Adipocyte (in vitro differentiated cells): ENCODE measurements at places on chromosomes 2 and 18.
A peak's percentile ranks its signal among the peaks of the same experiment; 100 is the strongest.

- DNase-seq: no peak
These were observed 95.2 kb upstream of the FSIP2 start for GRCh38 chr2:185643434-185643833.

DNA sequence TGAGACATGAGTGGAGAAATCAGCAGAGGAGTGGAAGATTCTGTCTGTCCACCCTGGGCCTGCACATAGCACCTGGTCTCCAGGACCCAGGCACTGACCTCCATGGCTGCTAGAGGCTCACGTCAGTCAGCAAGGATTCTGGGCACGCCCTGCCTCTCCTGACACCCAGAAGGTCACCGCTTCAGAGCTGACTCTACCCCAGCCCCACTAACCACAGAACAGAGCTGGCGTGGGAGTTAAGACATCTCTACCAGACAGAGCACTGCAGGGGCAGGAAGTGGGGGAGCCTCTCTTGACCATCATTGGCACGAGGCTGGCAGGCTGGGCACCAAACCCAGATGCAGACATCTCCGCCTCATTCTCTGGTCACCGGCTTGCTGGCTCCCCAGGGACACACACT, 3.0 kb downstream of the ADCY3 start:
- DNase-seq: peak; percentile 31

DNA sequence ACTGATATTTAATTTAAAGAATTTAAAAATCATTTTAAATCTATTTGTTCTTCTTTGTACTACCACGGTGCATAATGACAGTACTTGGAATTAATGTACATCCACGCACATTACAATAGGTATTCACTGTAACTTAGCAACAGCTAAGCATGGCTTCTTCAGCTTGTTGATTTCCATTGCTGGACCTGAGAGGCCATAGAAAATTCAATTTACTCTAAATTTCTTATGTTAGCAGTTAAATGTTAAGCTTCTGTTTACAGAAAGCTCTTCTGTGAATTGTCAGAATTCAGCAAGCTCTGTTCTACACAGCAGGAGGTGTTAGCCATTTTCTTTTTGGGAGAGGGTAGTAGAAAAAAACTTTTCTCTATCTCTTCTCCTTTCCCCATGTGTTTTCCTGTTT, 1149.3 kb upstream of the CDH2 start:
- no peak for DNase-seq

DNA sequence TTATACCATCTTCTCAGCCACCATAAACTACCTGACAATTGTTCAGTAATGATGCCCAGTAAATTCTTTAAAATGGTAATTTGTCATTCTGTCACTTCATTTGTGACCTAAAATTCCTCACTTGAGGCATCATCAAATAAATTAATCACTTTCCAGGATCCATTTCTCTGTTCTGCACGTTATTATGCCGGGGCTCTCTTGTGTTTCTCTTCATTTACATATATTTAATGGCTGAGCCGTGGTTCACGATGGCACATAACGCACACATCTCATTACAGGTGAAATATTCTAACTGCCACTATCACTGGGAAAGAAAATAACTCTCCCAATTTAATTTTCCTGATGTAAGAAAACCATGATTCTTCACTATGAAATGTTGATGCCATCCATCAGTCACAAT, 529.6 kb downstream of the NR4A2 start:
- DNase-seq: no peak

- DNase-seq: no peak
These were observed 290.8 kb downstream of the SLC4A3 start for GRCh38 chr2:219918254-219918653.

GRCh38 chr2:218946621-218947020, 12.8 kb upstream of the CDK5R2 start:
- no peak for DNase-seq

GRCh38 chr2:20291106-20291564, 59.5 kb downstream of the PUM2 start:
- DNase-seq: peak; percentile 87
